Islet precursor cell (in vitro differentiated cells): ENCODE measurements at places on chromosomes 2 and 18.
A peak's percentile ranks its signal among the peaks of the same experiment; 100 is the strongest.

- DNase-seq = no peak
These were observed 98.6 kb downstream of the CPO start for GRCh38 chr2:207037896-207038295.

DNA sequence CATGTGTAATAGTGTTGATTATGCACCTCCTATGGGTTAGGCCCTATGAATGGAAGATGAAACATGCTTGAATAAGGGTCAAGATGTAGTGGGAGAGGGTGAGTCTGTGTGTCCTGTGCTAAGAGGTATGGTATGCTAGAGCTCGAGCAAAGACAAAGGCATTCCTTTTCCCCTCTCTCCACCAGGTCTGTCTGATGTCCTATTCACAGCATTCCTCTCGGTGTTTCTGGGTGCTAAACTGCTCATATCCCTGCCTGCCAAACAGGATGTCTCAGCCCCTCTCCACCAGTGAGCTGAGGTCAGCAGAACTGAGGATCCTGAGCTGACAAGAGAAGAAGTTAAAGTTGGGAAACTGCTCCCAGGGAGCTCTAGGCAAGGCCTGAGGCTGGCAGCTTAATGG lies 344.9 kb downstream of the TSN start:
- peak; percentile 96 for DNase-seq

DNA sequence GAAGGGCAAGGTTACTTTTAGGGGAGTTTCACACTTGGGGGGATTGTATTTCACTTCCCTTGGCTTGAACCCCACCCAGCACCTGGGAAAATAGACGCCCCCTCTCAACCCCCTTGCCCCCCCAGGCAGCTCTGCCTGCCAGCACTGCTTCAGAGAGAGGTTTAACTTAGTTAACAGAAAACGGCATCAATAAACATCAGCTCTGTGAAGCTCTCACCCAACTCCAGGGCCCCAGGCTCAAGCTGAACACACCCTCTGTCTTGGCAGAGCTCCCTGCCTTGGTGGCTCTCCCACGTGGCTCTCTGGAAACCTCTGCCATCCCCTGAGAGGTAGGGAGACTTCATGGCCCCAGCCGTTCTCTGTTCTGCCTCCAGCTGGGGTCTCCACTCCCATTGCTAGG lies 244.1 kb downstream of the ACKR3 start:
- peak; percentile 32 for DNase-seq

- DNase-seq = no peak
These were observed 12.9 kb upstream of the NFATC1 start for GRCh38 chr18:79382681-79383387.

- no peak for DNase-seq
These were observed 1239.4 kb upstream of the CRIM1 start for GRCh38 chr2:35116151-35116550.

DNA sequence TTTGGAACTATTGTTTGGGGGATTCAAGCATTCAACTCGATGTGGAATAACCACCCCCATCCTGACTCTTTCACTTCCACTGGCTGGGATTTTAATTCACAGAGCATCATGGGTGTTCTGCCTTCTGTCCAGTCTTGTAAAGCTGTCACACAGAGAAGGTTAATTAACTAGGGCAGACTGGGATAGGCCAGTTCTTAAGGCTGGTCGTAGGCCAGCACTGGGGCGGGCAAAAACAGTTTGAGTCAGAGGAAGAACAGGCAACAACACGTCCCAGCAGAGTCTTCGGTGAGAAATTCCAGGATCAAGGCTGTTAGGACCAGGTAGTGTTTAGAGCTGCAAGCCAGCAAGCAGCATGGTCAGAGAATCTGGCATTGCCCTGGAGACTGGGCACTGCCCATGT lies 4.0 kb upstream of the RNF152 start:
- peak; percentile 96 for DNase-seq

DNA sequence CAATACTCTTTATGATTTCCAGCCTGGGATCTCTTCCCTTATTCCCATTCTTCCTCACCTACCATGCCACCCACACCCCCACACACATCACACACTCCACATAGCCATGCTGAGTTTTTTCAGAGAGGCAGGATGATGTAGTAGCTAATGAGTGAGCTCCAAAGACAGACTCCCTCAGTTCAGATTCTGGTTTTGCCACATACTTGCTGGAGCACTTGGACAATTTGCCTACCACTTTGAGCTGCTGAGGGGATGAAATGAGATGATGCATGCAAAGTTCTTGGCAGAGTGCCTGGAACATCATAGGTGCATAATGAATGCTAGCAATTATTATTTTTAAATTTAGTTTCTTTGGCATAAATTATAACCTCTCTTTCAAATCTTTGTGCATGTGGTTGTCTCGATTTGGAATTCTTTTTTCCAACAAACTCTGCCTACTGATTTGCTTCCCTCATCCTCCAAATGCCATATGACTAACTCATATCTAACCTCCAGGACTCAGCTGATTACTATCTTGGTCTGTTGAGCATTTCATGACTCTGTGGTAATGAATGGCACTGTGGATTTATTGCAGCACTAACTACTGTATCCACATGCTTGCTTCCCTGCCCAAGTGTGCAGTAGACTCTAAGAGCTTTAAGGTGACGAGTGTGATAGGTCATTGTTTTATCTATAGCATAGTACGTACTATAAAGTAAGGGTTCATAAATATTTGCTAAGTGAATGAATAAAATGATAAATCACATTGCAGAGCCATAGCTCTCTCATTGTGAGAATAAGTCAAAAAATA lies 99.1 kb downstream of the TACR1 start:
- peak; percentile 82 for DNase-seq

DNA sequence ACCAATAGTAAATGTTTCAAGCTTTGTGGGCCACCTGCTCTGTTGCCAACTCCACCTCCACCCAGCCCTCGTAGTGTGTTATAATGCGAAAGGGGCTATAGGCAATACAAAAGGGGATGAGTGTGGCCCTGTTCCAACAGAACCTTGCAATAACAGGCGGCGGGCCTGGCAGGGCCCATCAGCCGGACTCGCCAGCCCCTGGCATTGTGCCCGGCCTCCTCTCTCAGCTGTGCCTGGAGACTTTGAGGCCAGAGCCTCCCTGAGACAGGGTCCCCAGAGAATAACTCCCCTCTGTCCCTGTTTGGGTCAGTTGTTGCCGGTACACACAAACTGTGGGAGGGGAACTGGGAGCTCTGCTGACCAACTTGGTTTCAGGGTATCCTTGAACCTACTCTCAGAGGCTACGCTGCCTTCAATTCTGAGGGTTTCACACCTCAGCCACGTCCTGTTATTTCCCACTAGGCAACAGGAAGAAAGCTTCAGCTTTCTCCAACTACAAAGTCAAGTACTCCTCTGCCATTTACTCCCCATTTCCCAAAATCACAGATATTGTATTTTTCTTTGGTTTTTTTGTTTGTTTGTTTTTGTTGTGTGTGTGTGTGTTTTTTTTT lies 58.0 kb upstream of the ZNF236 start:
- no peak for DNase-seq

DNA sequence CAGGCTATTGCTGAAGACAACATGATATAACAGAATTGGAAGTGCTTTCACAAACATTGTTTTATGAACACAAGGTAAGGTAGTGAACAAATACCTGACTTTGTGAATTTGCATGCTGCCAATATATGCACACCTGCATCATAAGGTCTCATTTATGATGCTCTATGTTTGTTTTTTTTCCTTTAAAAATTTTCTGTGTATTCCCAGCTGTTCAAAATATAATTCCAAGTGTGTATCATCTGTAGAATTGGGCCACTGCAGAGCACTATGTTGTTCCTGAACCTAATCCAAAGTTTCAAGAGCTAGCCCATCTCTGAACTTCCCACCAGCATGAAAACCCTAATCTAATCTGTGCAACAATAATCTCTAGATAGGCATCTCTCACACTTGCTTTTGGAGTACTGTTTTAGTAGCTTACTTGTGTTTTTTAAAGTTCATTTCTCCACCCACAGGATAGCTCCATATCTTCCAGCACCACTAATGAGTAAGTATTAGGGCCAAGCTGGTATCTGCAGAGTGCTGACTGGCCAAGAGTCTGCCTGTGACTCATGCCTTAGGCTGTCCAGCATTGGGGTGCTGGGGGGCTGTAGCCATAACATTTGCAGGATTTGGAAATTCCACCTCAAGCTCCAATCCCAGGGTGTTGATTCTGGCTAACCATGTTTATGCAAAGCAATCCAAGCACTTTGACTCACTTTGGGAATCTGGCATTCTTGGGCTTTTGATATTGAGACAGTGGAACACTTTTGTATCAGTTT lies 208.2 kb upstream of the REV1 start:
- no peak for DNase-seq

DNA sequence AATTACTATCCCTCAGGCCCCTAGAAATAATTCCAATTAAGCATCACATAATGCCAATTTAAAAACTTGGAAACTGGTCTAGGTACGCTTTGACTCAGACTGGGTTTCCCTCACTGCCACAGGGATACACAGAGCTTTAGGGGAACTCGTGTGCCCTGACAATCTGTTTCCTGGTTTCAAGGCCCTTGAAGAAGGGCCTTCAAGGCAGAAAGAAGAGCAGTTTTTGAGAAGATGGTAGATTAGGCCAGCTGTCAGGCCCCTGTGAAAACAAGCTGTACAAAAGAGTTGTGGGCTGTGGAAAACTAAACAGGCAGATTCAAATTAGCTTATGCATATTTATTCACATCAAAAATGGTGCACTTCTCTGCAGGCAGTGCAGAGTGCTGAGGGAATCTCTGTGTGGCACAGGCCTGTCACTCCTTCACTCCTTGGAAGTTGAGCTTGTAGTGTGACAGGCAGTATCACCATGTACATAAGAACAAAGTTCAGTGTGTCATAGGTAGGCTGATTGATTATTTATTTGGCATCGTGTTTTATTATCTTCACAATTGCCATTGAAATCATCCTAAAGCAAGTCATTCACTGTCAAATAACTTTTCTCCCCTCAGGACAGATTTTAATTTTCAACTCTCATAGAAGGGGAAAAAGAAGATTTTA lies 614.4 kb upstream of the GYPC start:
- DNase-seq = no peak

GRCh38 chr18:48636436-48636835 lies 97.6 kb downstream of the CTIF start:
- no peak for DNase-seq

DNA sequence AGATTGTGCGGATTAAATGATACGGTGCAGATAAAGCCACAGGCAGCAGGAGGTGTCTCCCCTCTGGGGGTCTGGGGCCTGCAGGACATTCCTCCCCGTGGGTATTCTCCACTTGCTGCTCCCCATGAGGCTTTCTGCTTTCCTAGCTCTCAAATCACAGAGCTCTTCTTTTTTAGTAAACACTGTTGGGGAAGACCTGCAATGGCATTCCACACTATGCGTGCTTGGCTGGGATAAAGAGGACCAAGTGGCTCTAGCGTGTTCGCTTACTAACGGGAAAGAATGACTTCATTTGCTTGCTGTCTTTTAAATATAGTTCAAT lies 146.5 kb downstream of the DDX1 start:
- DNase-seq = peak; percentile 26

GRCh38 chr2:240288087-240288521 lies 147.4 kb upstream of the GPC1 start:
- DNase-seq = peak; percentile 38

DNA sequence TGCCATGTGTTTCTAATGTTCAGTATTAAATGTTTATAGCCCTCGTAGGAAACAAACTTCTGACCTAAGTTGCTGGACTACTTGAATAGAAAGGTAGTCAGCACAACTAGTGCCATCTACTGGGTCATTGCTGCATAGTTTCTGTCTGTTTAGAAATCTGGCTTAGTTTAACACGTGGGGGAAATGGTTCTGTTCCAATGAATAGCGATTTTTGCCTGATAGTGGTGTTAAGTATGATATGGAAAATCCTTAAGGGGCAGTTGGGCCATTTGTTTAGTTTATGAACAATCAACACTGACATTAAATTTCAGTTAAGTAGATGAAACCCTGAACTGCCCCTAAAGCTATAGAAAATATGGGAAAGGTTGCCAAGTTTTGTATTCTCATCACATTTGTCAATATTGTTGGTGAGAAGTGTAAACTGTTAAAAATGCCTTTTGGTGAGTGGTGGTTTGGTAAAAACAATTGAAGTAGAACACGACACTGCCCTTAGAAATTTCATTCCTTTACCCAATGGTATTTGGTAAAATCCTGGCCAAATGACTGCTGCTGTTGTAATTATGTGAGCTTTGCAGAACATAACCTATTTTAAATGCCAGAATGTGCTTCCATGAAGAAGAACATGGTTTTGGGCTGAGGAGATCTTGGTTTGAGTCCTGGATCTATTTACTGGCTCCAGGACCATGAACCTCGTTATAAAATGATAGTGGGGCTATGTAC lies 13.2 kb downstream of the NABP1 start:
- DNase-seq = peak; percentile 64

GRCh38 chr2:28457237-28457636 lies 38.6 kb upstream of the PLB1 start:
- DNase-seq = peak; percentile 53

- DNase-seq = no peak
These were observed 11.1 kb downstream of the ITPRID2 start for GRCh38 chr2:181902625-181903024.

- no peak for DNase-seq
These were observed 10.0 kb downstream of the POLR2D start for GRCh38 chr2:127847931-127848330.

DNA sequence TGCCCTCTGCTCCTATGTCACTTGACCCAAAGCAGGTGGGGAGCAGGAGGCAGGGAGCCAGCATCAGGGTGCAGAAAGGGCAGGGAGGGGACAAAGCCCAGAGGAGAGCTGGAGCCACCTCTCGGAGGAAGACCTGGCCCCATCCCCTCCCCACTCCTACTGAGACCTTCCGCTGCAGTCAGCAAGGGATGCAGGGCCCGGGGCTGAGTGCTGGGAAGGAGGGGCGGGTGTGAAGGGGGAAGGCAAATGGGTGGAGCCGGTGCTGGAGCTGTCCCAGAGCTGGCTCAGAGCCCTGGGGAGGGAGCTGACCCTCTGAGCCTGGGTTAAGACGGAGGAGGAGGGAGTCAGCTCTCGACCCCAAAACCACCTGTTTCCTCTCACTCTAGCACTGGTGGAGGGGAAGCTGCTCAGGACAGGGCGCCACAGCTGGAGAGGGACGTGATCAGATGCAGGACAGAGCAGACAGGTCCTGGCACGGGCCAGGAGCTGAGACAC lies 33.8 kb downstream of the HS1BP3 start:
- DNase-seq = peak; percentile 85

GRCh38 chr2:18988631-18989232 lies 369.7 kb downstream of the OSR1 start:
- no peak for DNase-seq

- DNase-seq = no peak
These were observed 196.4 kb downstream of the TNS1 start for GRCh38 chr2:217806482-217806765.

GRCh38 chr2:182101263-182101662 lies 115.6 kb downstream of the PPP1R1C start:
- DNase-seq = no peak

GRCh38 chr2:180717588-180717987 lies 262.8 kb upstream of the UBE2E3 start:
- no peak for DNase-seq

GRCh38 chr2:233464531-233465240 lies 101.9 kb downstream of the USP40 start:
- no peak for DNase-seq

DNA sequence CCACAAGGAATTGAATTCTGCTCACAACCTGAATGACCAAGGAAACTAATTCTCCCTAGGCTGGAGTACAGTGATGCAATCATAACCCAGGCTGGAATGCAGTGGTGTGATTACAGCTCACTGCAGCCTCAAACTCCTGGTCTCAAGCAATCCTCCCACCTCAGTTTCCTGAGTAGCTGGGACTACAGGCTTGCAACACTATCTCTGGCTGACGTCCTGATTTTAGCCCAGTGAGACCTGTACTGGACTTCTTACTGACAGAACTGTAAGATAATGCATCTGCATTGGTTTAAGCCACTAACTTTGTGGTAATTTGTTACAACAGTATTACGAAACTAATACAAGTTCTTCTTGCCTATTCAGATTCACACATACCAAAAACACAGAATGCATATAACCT lies 9.5 kb upstream of the KDSR start:
- DNase-seq = no peak
